Natural killer cell (primary cell): ENCODE measurements at places on chromosomes 4 and X. TPM values are rescaled to one million over a fixed set of nuclear protein-coding genes. Genes with fewer than 3 reads are reported as not detected.

The TACR3 gene
- not detected for total RNA-seq

The ABLIM2 gene
- total RNA-seq, result 0.71 TPM

The CXCL13 gene
- total RNA-seq, result not detected

The HEPH gene
- not detected for total RNA-seq

The JCHAIN gene
- 1.6 TPM for total RNA-seq

The HPSE gene
- 0.89 TPM for total RNA-seq

The ARHGAP36 gene
- total RNA-seq, result not detected

The CT55 gene
- total RNA-seq, result not detected

The ZNF185 gene
- 1.9 TPM for total RNA-seq

The ATRX gene
- total RNA-seq, result 162 TPM

The FDCSP gene
- total RNA-seq, result not detected

The PSAPL1 gene
- total RNA-seq, result not detected

The IL15 gene
- 6.0 TPM for total RNA-seq

The SHROOM4 gene
- not detected for total RNA-seq

The BMX gene
- total RNA-seq, result 0.30 TPM

The MAN2B2 gene
- 47.8 TPM for total RNA-seq

The SPP1 gene
- total RNA-seq, result not detected
